NCI-H446 treated with DMSO at 0.1 percent for 48 hours (cell line): ENCODE measurements at places on chromosomes 16 and 17.

DNA sequence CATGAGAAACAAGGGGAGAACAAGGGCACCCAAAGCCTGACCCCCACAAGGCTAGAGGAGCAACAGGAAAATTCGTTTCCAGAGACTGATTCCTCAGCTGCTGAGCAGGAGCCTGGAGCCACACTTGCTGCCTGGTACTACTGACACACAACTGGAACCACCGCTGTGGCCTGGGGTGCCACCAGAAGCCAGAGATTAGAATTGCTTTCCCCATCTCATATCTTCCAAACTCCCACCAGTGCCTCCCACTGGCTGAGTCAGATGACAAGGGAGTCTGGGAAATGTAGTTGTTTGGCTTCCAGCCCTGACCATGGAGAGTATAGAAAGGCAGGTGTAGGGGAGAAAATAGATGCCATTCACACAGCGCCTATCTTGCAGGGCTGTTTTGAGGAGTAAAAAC lies 4.1 kb upstream of the TMEM11 start:
- DNase-seq: no peak

GRCh38 chr17:42871647-42872046 lies 20.6 kb downstream of the AOC3 start:
- no peak for DNase-seq

DNA sequence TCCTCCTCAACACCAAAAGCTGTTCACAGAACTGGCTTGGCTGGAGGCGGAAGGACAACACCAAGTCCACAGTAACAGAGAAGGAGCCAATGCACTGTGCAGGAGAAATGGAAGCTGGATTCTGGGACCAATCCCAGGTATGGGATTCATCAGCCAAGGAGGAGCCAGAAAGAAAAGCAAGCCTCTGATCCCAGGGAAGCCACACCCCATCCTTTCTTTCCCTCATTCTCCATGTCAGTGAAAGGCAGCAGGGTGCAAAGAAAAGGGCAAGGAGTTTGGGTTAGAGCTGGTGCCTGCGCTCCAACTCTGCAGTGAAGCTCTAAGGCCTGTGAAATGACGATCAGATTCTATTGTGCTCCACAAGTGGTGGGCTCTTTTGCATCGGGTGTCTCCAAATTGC lies 11.0 kb downstream of the DCAKD start:
- DNase-seq: no peak

GRCh38 chr16:75250809-75251279 lies 580 bp downstream of the BCAR1 start:
- DNase-seq: no peak

DNA sequence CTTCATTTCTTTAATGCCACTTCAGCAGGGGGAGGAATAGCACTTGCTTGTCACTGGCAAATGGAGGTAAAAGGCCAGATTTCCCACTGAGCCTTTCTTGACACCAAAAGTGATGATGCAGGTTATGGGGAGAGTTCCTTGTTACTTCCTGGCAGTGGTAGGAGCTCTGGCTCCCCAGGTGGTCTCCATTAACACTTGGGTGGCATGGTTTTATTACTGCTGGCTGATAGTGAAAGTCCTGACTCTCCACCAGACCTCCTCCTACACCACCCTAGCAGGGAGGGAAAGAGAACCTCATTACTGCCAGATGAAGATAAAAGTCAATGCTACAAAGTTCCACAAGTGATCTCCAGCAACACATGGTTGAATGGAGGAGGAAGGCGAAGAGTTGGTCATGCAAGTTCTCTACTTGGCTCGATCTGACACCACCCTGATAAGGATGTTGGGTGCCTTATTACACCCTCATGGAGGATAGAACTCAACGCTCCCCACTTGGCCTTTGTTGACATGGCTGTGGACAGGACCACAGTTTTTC lies 152.7 kb upstream of the GNAO1 start:
- DNase-seq: no peak

DNA sequence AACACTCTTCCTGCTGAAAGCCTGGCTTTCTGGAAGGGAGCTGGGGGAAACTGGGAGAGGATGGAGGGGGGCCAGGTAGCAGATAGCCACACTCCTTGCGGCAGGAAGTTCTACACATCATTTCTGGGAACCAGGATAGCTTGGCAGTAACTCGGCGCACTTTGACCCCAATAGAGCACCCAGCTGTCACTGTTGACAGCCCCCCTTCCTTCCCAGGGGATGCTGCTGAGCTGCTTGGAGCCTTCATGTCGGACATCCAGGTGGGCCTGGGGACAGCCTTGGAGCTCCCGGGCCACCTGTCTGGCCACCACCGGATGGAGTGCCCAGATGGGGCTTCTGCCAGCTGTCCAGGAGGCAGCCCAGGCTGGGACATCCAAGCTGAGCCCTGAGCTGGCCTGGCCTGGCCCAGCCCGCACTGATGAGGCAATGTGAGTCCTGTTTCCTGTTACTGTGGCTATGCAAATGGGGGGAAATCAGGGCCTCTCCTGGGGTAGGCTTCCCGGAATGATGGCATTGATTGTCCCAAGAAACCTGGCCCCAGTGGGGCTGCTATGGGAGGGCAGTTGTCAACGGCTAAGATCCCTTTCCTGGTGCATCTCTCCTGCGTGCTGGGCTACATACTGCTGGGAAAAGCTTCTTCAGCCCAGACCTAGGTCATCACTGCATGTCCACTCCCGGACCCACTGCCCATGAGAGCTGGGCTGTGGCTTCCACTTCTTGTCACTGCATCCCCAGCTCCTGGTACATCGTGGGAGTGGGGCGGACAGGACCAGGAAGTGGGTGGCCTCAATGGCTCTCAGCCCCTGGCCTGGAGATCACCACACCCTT lies 50.0 kb downstream of the SOCS1 start:
- no peak for DNase-seq

DNA sequence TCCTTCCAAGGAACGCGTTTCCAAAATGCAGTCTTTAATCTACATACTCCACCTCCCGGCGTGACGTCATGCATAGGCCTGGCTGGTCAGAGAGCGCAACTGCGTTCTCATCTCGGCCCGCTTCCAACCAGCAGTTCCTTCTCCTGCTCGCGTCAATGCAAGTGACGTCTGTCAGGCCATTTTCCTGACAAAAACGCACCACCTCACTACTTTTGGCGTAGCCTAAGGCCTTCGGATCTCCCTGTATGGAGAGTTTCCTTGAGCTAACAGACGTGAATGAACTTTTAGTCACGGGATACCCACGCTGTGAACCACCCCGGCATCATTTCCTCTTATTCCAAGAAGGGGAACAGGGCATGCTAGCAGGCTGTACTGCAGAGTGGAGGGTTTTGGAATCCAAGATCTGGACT lies 25.0 kb downstream of the TEX14 start:
- no peak for DNase-seq

DNA sequence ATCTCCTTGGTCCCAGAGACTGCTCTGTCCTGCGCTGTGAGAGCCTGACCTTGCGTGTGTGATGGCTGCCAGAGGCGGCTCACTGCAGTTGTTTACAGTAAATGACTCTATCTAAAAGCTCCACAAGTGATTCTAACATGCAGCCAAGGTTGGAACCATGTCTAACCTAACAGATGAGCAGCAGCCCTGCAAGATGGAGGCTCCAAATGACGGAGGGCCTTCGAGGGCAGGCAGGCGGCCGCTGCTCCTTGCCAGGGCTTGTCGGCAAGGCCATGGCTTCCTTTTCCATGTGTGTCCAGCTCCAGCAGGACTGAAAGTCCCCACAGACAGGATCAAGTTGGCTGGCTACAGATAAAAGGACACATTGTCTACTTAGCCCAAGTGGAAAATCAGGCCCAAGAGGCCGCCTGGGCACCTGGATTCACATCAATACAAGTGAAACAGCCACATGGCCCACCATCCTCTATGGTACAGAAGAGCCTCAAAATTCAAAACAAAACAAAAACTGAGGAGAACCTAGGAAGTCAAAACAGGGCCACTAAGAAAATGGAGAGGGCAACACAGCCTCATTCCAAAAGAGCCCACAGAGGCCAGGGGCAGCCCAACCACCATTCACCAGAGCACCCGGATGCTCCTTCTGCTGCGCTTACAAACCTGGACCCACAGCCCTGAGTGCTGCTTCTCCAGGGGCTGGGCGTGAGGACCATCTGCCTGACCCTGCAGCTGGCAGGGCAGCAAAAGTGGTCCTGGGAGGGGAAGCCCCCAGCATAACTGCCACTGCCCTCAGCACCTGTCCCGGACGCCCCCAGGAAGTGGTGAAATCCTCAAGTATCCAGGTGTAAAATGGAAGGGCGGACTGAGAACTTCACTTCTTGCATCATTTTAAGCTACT lies 65.0 kb downstream of the AMFR start:
- DNase-seq: no peak

- DNase-seq: no peak
These were observed 37.7 kb downstream of the DUSP14 start for GRCh38 chr17:37527249-37527851.

- no peak for DNase-seq
These were observed 9.4 kb downstream of the MPO start for GRCh38 chr17:58271216-58271931.

- no peak for DNase-seq
These were observed 29.1 kb downstream of the HS3ST3B1 start for GRCh38 chr17:14329900-14330491.
